ENCODE measurements at places on chromosomes 1 and 21.

GRCh38 chr1:93628681-93629080, 53.0 kb downstream of the BCAR3 start:
- DNase-seq: no peak

- no peak for DNase-seq
These were observed 85.3 kb upstream of the RGS4 start for GRCh38 chr1:162983671-162984425.

DNA sequence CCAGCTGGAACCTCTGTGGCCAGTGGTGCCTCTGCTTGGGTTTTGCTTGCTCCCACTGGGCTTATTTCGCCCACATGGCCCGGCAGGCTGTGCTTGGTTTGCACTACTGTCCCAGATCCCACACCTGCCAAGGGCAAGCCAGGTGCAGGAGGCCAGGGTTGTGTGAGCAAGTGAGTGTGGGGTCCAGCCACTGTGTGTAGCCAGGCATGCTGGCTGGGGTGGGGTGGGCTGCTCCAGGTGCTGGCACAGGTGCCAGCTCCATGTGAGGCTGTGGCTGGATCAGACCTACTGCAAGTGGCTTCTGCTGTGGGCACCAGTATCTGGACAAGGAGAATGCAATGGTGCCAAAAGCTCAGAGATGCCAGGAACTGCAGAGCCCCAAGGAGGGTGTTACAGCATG, 28.5 kb downstream of the RYR2 start:
- DNase-seq: no peak

DNA sequence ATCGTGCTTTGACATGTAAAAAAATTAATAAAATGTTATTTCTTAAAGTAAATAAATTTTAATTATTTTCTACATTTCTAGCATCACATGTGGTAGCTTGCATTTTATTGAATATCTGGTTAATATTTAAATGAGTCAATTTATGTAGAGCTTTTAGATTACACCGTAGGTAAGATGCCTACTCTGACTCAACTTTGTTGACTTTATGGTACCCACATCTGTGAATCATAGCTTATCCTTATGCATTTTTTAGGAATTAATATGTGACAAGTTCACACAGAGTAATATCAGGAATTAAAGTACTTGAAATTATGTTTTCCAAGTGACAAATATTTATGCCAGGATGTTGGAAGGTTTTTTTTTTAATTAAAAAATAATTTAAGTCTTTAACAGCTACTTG, 120.7 kb downstream of the LEPR start:
- no peak for DNase-seq

GRCh38 chr1:115090540-115090939, 1.2 kb upstream of the TSPAN2 start:
- no peak for DNase-seq

DNA sequence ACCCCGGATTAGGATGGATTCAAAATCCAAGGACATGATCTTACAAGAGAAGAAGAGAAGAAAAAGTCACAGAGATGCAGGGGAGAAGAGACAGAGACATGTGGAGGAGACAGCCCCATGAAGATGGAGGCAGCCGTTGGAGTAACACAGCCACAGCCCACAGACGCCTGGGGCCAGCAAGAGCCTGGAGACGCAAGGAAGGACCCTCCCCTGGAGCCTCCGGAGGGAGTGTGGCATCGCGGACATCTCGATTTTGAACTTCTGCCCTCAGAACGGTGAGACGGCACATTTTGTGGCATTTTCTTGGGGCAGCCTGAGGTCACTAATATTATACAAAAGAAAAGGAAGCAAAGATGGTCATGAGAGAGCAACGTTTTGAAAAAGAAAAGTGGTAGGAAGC, 28.8 kb downstream of the ABCG1 start:
- DNase-seq: no peak

DNA sequence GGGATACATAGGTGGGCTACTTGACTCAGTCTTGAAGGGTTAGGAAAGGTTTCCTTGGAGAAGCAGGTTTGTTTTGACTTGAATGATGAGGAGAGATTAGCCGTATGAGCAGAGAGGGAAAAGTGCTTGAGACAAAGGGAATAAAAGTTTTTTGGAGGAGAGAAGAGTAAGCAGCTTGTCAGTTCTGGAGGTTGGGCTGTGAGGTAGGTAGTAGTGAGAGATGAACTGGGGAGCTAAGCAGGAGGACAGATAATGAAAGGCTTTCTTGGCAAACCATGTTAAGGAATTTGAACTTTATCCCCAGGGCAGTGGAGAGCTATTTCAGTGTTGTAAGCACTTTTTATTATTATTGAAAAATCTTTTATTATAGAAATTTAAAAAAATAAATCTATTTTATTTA, 3.6 kb downstream of the OSBPL9 start:
- DNase-seq: no peak

DNA sequence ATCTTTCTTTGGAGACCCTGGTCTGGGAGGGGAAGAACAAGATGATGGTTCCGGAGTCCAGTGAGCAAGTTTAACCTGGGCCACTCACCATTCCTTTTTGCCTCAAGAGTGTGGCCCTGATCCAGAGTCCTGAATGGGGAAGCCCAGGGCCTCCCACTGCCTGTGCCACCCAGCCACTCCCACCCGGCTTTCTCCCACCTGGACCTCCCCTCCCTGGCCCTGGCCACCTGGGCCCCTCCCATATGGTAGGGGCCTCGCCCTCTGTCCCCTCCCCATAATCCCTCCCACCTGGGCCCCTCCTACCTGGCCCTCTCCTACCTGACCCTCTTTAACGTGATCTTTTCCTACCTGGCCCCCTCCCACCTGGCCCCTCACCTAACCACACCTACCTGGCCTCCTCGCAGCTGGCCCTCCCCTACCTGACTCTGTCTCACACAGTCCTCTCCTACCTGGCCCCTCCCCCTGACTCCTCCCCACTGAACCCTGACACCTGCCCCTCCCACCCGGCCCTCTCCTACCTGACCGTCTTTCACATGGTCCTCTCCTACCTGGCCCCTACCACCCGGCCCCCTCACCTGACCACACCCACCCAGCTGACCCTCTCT, 220.7 kb upstream of the VAMP3 start:
- no peak for DNase-seq

Data from activated CD4-positive, alpha-beta T cell treated with anti-CD3 and anti-CD28 coated beads, Interleukin-2, Interleukin-6, amounts not matched to agents 100 ng/mL and 50 ng/mL, durations not matched to agents 16 hours and 8 hours (primary cell).